NCI-H460 (cell line): ENCODE measurements at places on chromosomes 7 and 10.
A peak's percentile ranks its signal among the peaks of the same experiment; 100 is the strongest.

DNA sequence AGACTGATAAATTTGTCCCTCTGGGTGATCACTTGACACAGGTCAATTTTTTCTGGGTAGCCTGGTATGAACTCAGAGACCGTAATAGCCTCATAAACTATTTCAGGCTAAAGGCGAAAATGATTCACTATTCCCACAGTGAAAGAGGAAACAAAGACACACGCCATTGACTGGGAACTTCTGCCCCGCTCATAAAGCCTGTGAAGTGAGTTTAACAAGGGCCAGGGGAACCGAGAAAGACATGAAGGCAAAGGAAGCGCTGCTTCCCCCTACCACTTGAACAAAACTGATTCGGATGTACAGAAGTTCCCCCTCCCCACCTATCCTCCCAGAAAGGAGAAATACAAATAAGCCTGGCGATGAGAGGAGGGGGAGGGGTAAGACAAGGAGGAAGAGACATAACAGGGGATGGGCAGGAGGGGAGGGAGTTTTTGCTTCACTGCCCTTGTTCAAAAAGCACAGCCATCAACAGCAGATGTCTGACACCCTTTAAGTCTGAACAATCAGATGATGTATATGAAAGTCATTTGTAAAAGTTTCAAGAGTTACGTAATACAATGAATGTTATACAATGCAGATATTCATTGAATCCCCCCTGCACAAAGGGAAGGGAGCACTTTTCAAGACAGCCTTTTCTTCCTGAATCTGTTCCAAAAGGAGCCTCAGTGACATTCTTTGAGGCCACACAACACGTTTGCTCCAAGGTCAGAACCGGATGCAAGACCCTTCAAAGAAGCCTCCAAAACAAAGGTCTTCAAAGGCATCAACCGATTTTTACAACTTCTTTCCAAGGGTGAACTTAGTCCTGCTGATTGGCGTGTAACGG, 734 bp downstream of the ABCB4 start:
- no peak for DNase-seq

- DNase-seq: no peak
These were observed 166.0 kb upstream of the CDCA7L start for GRCh38 chr7:22111661-22112060.

GRCh38 chr7:16804674-16805439, at the start of gene AGR2:
Gene AGR2 (minus strand): TSS chr7:16804999. CDS start chr7:16801796, 3,203 bp downstream.
- peak; percentile 69 for DNase-seq

- no peak for DNase-seq
These were observed 46.5 kb upstream of the TNRC18 start for GRCh38 chr7:5470167-5470532.

GRCh38 chr7:21771906-21772610, 173.6 kb downstream of the CDCA7L start:
- no peak for DNase-seq

DNA sequence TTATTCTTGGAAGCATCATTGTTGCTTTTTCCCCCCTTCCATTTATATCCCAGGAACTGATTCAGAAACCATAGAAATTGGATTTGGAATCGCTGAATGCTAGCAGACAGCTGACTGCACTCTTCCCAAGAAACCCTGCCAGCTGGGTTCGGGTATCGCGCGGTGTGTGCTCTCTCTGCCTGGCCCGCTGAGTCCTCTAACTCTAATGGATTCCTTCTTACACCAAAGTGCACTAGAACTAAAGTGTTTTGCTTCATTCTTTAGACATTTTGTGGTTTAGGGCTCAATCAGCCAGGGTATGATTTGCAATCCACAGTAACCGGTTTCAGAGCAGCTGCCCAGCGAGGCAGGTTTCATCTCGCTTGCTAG, 92.2 kb downstream of the EGFR start:
- DNase-seq: no peak

- DNase-seq: no peak
These were observed 130.2 kb upstream of the CTTNBP2 start for GRCh38 chr7:118003476-118003875.

- DNase-seq: no peak
These were observed 52.1 kb downstream of the GNAI1 start for GRCh38 chr7:80186721-80187120.

GRCh38 chr7:122301858-122302760, 2.4 kb downstream of the FEZF1 start:
- no peak for DNase-seq

DNA sequence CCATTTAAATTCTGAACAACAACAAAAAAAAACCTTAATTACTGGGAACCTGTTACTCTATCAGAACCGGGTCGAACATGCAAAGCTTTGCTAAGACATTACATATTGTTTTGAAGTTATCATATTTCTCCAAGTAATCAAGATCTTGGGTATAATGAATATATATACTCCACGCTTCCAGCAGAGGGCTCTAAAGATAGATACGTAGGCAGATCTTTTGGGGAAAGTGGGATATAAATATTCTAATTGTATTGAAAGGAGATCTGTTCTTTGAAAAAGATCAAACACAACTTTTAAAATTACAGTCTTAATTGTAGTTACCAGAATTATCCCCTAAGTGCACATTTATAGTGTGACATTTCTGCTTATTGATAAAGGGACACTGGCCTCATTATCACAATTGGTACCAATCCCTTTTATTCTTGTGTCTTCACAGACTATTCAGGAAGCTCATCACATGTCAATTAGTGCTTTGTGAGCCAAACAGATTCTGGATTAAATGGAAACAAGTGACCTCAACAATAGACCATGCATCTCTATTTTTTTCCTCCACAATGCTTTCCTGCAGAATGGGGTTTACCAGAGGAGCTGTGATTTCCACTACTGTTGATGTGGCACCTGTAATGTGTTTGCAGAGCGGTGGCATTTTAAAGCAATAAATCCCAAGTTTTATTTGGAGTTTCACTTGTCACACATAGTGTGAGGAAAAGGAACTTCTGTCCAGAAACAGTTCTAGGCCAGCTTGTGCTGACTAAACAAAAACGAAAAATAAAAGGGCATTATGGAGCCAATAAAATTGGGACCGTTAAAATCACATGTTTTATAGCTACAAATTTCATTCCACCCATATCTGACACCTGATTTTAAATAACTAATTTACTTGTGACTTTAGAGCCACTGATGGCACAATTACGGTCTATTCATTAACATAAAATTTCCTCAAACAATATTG, 122.4 kb downstream of the CTTNBP2 start:
- peak; percentile 14 for DNase-seq

DNA sequence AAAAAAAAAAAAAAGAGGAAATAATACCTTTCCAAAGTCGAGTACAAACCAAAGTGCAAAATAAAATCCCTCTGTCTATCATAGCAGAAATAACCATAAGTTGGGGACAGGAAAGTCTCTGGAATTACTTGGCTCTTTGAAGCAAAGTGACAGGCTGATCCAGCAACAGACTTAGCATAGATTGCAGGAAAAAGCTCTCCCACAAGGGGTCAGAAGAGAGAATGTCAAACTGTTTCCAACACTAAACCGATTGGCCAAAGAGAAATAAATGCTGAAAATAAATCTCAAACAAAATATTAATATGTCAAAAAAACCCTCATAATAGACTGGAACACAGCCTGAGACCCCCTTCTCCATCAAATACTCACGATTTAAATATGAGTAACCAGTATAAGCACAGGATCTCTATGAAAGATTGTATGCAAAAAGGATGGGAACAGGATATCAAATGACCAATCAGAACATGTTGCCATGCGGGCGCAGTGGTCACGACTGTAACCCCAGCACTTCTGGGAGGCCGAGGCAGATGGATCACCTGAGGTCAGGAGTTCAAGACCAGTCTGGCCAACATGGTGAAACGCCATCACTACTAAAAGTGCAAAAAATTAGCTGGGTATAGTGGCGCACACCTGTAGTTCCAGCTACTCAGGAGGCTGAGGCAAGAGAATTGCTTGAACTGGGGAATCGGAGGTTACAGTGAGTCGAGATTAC, 1000.7 kb upstream of the LRRN3 start:
- peak; percentile 32 for DNase-seq

DNA sequence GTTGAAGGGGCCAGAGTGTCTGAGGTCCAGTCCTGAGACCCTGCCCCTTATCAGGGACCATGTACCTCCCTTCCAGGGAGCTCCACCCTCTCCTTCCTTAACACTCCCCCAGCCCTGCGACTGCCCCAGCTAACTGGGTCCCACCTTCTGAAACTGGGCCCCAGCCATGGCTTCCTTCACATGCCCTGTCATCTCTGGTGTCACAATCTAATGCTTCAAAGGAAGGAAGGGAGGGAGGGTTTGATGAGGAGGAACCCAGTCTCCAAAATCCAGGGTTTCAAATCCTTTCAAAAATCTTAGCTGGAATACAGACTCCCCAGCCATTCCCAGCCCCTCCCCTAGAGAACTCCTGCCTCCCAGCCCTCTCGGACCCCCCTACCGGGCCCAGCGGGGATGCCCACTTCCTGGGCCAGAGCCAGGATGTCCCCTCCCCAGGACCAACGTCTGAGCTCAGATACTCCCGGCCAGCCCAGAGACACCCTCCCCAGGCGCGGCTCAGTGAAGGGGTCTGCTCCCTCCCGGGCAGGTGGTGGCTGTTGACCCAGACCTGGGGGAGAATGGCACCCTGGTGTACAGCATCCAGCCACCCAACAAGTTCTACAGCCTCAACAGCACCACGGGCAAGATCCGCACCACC, 18.0 kb downstream of the C10orf105 start:
- no peak for DNase-seq

DNA sequence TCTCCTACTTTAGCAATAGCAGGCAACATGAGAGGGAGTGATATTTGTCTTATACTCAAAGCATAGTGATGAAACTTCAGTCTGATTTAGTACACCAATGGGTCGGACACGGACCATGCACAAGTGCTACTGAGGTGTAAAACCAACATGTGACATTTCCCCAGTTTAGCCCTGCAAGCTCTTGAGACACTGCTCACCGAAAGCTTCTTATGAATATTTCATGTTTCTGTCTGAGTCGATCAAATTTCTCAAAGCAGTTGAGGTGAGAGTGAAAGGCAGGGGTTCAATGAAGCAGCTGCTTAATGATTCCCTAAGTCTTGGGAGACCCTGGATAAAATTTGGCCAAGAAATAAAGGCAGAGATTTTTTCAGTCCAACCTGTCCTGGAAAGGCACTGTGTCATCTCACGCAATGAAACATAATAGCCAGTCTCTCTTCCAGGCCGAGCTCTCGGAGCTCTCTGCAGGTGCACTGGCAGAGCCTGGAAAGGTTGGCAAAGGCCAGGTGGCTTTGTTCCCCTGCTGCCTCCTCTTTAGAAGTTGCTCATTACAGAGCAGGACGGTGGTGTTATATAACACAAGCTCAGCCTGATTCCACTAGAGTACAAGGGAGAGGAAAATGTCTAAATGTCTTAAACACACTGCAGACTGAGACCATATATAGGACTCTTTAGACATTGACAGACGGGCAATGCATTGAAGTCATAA, 33.9 kb upstream of the XPNPEP1 start:
- no peak for DNase-seq

DNA sequence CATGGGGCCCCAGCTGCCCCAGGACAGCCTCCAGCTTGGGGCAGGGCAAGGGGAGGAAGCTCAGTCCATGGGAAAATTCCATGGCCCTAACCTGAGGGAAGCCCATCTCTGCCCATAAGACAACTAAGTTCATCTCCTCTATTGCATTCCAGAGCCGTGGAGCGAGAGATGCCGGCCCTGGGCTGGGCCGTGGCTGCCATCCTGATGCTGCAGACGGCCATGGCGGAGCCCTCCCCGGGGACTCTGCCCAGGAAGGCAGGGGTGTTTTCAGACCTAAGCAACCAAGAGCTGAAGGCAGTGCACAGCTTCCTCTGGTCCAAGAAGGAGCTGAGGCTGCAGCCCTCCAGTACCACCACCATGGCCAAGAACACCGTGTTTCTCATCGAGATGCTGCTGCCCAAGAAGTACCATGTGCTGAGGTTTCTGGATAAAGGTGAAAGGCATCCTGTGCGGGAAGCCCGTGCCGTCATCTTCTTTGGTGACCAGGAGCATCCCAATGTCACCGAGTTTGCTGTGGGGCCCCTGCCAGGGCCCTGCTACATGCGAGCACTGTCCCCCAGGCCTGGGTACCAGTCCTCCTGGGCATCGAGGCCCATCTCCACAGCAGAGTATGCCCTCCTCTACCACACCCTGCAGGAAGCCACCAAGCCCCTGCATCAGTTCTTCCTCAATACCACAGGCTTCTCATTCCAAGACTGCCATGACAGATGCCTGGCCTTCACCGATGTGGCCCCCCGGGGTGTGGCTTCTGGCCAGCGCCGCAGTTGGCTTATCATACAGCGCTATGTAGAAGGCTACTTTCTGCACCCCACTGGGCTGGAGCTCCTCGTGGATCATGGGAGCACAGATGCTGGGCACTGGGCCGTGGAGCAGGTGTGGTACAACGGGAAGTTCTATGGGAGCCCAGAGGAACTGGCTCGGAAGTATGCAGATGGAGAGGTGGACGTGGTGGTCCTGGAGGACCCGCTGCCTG, 4.3 kb downstream of the AOC1 start:
- no peak for DNase-seq

GRCh38 chr10:62502995-62503613, 128.9 kb downstream of the ZNF365 start:
- no peak for DNase-seq

- DNase-seq: peak; percentile 17
These were observed 373 bp downstream of the PAXIP1 start for GRCh38 chr7:155002411-155003091.

DNA sequence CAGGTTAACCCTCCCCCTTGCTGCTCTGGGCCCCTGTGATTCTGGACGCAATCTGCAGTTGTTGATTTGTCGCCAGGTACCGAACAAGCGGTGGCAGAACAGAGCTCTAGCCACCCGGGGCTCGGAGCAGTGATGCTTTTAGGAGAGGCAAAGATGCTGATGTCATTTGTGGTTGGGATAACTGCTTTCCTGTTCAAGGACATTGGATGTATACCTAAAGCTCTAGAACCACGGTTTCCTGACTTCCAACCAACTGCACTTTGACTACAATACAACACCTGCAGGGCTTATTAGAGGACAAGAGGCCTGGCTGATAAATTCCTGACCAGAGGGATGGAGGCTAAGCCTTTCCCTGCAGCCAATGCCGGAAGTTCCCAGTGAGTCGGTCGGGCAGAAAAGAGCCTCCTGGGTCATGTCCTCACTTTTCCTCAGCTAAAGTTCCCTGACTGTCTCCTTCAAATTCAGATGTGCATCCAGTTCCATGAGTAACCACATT, 6.5 kb upstream of the RBM20 start:
- no peak for DNase-seq

DNA sequence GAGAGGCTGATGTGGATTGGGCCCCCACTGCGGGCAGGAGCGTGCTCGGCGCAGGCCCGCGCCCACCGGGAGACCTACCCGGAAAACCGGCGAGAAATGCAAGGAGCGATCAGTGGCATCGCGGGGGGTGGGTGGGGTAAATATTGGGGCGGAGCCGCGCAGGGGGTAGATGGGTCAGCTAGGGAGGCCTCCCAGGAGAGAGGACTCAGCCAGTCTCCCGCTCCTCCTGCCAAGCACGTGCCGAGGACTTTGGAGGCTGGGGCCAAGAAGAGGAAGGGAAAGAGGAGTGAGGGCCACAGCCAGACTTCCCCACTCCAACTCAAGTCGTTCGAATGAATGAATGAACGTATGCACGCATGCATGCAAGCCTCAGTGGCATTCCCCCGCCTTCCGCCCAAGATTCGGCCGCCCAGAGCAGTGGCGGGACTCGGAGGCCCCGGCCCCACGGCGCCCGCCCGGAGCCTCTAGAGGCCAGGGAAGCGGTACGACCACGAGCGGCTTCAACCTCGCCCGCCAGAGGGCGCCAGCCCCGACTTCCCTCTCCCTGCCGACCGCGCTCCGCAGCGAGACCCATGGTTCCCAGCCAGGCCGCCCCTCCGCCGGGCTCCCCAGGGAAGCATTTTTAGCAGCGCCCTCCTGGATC, 3.6 kb downstream of the NPM3 start:
- DNase-seq: peak; percentile 62

- no peak for DNase-seq
These were observed 59.7 kb downstream of the PROSER2 start for GRCh38 chr10:11882646-11883375.

- no peak for DNase-seq
These were observed 312.6 kb downstream of the PLXDC2 start for GRCh38 chr10:20128811-20129210.
